Bladder microvascular endothelial cell (primary cell): ENCODE measurements at places on chromosomes 13 and 19. TPM values are rescaled to one million over a fixed set of nuclear protein-coding genes. Genes with fewer than 3 reads are reported as not detected.

BABAM1 gene
- 91.3 and 113 TPM in 2 replicates for total RNA-seq

ZNF835 gene
- 0.16 and 0.38 TPM in 2 replicates for total RNA-seq

GPR183 gene
- total RNA-seq = under 0.01 and 0.19 TPM in 2 replicates

UPF3A gene
- total RNA-seq = 15.7 and 28.5 TPM in 2 replicates

ZNF208 gene
- 0.06 and 0.16 TPM in 2 replicates for total RNA-seq

PSG7 gene
- not detected in 2 replicates for total RNA-seq

SIGLEC12 gene
- total RNA-seq = not detected in 2 replicates

CLIP3 gene
- 0.81 and 6.7 TPM in 2 replicates for total RNA-seq

RFXAP gene
- 1.1 and 2.6 TPM in 2 replicates for total RNA-seq

C19orf85 gene
- total RNA-seq = not detected in 2 replicates

PTBP1 gene
- 107 and 233 TPM in 2 replicates for total RNA-seq

MBD3L2 gene
- not detected in 2 replicates for total RNA-seq

TRIM13 gene
- total RNA-seq = 17.3 and 36.3 TPM in 2 replicates

ZNF571 gene
- 0.97 and 5.7 TPM in 2 replicates for total RNA-seq

CLEC17A gene
- total RNA-seq = 0.06 TPM in 1 of 2 replicates, not detected in the other

ZNF317 gene
- 8.4 and 17.7 TPM in 2 replicates for total RNA-seq

C19orf67 gene
- total RNA-seq = not detected in 2 replicates

ZNF625 gene
- total RNA-seq = 6.8 and 12.3 TPM in 2 replicates

FREM2 gene
- total RNA-seq = under 0.01 TPM in 1 of 2 replicates, not detected in the other

ZNF253 gene
- total RNA-seq = 2.3 and 4.3 TPM in 2 replicates
